ENCODE measurements at places on chromosomes 13 and 19.

- DNase-seq = no peak
Observed at GRCh38 chr19:24048261-24048660, 38.7 kb upstream of the ZNF254 start.

DNA sequence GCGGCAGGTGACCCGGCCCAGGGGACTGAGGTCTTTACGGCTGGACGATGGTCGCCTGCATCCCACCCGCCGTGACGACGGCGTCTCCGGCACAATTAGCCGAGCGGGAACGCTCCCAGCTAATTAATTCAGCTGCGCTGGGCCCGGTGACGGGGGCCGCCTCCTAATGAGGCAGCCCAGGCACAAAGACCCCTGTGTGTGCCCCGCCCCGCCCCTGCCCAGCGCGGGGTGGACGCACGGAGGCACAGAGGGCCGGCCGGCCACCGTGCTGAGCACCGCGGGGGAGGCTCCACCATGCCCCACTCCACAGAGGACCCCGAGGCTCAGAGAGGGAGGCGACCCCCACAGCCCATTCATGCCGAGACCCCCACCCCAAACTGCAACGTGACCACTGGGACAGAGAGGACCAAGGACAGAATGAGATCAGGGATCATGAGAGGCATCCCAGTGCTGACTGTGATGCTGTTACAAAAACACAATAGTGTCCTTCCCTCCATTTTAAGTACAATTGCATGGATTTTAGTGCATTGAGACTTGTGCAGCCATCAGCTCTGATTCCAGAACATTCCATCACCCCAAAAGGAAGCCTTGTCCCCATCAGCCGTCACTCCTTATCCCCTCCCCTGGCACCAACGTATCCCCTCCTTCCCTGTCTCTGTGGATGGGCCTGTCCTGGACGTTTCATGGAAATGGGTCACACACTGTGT lies 17.0 kb downstream of the EFNA2 start:
- no peak for DNase-seq

- DNase-seq = no peak
Observed at GRCh38 chr13:72186730-72187422, 319.9 kb upstream of the DACH1 start.

DNA sequence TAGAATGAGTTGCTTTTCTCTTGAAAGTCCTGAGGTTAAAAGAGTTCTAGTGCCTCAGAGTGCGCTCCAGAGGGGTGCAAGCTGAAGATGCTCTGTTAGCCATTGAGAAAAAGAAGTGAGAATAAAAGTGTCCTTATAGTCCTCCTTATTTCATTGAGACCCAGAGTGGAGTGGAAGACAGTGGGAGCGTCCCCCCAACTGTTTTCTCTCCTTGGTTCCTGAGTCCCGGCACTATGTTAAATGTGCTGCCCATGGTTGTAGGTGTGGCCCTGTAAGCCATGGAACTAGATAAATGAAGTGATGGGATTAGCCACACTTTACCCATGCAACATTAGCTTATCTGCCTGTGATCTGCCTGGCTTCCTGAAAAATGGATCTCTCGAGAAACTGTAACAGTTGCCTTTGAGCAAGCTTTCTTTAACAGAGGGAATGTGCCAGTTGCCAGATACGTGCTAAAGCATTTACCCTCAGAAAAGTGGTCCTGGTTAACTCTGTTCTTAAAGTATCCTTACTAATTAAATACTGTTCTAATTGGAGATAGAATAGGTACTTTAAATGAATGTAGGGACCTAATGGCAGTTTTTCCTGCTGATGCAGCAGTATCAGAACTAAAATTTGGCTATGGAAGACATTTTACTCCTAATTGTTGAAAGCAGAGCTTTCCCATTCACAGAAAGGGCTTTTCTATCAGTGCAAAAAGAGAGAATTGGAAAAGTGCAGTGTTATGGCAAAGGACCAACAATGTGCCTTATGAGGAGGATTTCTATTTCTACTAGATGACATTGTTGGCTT lies 21.4 kb upstream of the PSG9 start:
- DNase-seq = no peak

- no peak for DNase-seq
Observed at GRCh38 chr13:66837246-66837645, 392.9 kb downstream of the PCDH9 start.

GRCh38 chr13:93744033-93744432 lies 517.4 kb downstream of the GPC6 start:
- no peak for DNase-seq

DNA sequence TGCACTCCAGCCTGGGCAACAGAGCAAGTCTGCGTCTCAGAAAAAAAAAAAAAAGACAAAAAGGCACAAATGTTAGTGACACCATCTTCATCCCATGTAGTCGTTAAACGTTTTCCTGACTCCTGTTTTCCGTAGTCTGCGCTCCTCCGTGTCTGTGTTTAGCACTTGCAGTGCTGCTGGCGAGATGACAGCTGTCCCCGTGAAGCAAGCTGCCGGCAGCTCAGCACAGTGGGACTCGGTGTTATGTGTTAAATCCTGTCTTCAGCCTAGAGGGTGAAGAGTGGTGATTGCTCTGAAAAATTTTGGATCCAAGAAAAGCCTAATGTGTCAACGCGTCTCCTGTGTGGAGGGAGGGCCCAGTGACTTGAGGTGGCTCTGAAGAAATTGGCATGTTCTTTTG lies 18.4 kb downstream of the UBXN6 start:
- DNase-seq = no peak

GRCh38 chr19:3684817-3685410 lies 15.4 kb downstream of the PIP5K1C start:
- DNase-seq = no peak

DNA sequence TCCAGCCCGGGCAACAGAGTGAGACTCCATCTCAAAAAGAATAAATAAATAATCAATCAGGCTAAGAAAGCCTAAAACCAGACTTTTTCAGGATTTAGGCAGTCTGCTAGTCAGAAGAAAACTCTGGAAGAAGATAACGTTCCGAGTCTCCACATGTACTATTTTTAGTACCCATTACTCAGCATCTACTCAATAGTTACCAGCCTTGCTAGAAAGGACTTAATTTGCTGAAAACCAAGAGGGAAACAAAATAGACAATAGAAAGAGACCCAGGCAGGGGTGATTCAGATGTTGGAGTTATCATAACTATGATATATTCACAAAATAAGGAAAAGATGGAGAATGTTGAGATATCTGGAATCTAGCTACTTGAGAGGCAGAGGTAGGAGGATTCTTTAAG lies 3.6 kb upstream of the LIN7B start:
- no peak for DNase-seq

DNA sequence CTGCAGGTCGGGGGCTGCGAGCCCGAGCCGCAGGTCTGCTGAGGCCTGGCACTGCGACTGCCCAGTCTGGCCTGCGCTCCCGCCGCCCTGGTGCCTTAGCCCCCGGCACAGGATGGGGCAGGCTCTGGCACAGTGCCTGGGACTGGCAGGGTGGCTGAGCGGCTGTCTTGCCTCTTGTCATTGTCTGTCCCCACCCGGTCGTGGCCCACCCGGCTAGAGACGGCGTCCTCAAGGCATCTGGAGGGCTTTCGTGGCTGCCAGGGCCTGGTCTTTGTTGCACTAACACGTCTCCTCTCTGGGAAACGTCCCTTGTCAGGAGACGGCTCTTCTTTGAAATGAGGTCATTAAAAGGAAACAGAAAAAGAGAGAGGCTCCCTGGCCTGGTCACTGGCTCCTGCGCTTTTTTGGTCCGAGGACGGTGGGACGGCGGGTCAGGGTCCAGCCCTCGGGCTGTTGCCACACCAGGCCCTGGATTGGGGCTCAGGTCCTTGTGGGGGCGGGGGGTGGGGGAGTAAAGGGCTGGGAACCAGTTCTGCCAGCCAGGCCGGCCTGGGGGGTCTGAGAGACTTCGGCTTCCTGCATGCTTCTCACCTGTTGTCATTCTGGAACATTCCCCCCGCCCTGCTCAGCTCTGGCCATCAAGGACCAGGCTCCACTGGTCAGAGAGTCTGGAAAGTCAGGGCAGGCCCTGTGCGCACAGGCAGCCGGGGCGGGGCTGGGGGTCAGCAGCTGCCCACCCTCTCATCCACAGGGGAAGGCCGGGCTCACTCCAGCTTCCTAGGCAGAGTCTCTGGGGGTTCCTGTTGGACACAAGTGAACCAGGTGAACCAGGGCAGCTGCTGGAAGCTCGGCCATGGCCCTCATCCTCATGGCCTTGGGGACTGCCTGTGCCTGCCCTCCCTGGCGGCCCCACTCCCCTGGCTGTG lies 6.2 kb upstream of the ZNF554 start:
- DNase-seq = no peak

DNA sequence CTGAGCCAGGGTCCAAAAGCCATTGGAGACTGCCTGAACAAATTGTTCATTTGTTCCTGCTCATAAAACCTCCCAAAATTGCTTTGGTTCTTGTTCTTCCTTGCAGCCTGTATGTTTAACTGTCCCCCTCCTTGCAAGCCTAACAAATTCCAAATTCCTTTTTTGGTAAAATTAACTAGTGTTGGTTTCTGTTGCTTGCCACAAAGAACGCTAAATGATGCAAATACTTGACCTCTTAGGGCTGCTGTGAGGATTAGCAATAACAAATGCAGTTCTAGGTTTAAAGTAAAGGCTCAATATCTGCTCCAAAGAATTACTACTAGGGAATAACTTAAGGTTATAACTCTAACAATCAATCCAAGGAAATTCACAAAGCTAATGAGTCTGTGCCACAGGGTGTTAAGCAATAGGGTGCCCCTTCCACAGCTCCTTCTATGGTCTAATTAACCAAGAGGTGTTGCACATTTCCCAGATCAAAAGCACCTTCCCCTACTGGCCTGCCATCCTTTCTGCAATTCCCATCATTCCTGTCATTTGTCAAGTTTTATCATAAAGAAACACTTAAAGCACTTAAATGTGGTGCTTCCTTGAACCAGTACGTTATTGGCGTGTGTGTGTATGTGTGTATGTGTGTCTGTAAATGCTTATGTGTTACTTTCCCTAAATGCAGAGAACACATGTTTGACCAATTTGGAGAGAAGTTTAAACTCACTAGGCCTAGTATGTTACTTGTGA lies 110.2 kb downstream of the RAP2A start:
- DNase-seq = no peak

GRCh38 chr13:48006396-48006795 lies 5.3 kb upstream of the SUCLA2 start:
- DNase-seq = no peak

GRCh38 chr19:46746281-46747057 lies at the start of gene STRN4:
STRN4 (minus strand) TSS chr19:46746450; CDS start chr19:46746430, 20 bp downstream.
- DNase-seq = peak; percentile 59

DNA sequence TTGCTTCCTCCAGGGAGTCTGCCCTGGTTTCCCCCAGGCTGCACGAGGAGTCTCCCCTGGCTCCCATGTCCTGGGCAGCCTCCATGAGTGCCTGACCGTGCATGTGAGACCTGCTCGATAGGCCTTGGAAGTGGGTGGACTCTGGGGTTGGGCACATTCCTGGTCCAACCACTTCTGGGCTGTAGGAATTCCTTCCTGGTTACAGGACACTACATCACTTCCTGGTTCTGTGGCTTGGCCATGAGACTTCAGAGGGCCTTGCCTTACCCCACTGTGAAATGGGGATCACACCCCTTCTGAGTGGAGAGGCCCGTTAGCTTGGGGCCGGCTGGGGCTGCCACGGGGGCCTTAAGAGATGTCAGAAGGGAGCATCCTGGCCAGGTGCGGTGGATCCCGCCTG lies 4.0 kb upstream of the ZNF628 start:
- no peak for DNase-seq

GRCh38 chr13:108859197-108860012 lies 230.0 kb downstream of the MYO16 start:
- DNase-seq = no peak

GRCh38 chr13:28320884-28321574 lies 173.9 kb downstream of the FLT1 start:
- DNase-seq = no peak

GRCh38 chr19:1214862-1215731 lies 9.5 kb downstream of the STK11 start:
- DNase-seq = no peak

- no peak for DNase-seq
Observed at GRCh38 chr19:38061294-38061693, 154.3 kb downstream of the SIPA1L3 start.

- DNase-seq = peak; percentile 94
Observed at GRCh38 chr19:17747205-17748098, 3.8 kb upstream of the FCHO1 start.

DNA sequence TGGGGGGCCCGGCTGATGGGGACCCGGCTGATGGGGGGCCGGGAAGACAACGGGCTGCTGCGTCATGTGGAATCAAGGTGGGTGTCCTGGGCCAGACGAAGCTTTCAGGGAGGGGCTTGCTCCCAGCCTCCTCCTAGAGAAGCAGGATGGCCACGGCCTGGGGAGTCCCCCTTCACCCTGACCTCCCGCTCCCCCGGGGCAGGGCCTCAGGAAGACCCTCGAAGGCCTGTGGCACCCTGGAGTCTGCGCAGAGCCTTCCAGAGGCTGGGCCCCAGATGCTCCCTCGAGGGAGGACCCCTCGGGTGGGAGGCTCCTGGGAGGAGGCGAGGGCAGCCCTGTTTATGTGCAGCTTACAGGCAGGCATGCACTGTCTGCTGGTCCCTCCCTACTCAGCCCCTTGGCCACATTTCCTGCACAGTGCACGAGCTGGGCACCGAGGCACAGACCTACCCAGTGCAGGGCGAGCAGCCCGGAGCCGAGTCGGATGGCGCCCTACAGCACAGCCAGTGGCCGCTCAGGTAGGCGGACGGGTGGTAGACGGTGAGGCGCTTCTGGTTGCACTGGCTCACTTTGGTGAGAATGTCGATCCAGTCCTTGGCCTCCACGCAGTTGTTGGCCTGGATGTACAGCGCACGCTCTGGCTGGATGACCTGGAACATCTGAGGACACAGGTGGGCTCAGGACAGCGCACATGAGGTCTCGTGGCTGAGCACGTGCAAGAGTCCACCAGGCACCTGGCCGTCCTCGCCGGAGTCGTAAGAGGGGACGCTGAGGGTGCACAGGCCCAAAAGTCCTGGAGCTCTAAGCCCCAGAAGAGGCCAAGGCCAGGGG lies 22.4 kb upstream of the C13orf46 start:
- no peak for DNase-seq
